IPS DF 6.9 (cell line): ENCODE measurements at places on chromosomes 2 and 18.

GRCh38 chr2:128446049-128446873, 127.6 kb upstream of the HS6ST1 start:
- H3K4me1 ChIP-seq, result no peaks in the 10 kb centered on the region; the same call in none of the 2 replicates
- no peaks in the 10 kb centered on the region for H3K27me3 ChIP-seq
- H3K4me3 ChIP-seq, result no peak overlapping the region

DNA sequence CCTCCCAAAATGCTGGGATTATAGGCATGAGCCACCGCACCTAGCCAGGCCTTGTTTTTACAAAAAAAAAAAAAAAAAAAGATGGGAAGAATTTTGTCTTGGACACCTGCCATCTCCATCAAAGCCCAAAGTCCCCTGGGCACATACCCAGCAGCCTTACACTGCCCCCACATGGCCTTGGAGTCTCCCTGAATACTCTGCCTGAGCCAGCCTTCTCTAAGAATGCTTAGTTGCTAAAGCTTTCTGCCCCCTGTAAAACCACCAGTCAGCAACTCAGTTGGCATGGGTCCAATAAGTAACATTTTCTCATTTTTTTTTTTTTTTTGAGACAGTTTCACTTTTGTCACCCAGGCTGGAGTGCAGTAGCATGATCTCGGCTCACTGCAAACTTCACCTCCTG, 40.6 kb downstream of the SPC25 start:
- no peaks in the 10 kb centered on the region for H3K4me1 ChIP-seq
- no peak overlapping the region for H3K4me3 ChIP-seq
- no peak overlapping the region for H3K27ac ChIP-seq
- peak; percentile 11 for DNase-seq
- H3K27me3 ChIP-seq, result no peaks in the 10 kb centered on the region

GRCh38 chr2:225004597-225004996, 37.7 kb downstream of the DOCK10 start:
- H3K4me3 ChIP-seq, result no peak overlapping the region
- no peak for DNase-seq

- H3K4me3 ChIP-seq, result no peak overlapping the region
- no peak overlapping the region for H3K27ac ChIP-seq
Observed at GRCh38 chr2:9644603-9645002, 13.8 kb upstream of the YWHAQ start.

GRCh38 chr2:162368494-162368893, 24.6 kb downstream of the GCA start:
- H3K27ac ChIP-seq, result no peak overlapping the region
- no peak overlapping the region for H3K4me3 ChIP-seq
- no peaks in the 10 kb centered on the region for H3K36me3 ChIP-seq
- DNase-seq, result no peak

DNA sequence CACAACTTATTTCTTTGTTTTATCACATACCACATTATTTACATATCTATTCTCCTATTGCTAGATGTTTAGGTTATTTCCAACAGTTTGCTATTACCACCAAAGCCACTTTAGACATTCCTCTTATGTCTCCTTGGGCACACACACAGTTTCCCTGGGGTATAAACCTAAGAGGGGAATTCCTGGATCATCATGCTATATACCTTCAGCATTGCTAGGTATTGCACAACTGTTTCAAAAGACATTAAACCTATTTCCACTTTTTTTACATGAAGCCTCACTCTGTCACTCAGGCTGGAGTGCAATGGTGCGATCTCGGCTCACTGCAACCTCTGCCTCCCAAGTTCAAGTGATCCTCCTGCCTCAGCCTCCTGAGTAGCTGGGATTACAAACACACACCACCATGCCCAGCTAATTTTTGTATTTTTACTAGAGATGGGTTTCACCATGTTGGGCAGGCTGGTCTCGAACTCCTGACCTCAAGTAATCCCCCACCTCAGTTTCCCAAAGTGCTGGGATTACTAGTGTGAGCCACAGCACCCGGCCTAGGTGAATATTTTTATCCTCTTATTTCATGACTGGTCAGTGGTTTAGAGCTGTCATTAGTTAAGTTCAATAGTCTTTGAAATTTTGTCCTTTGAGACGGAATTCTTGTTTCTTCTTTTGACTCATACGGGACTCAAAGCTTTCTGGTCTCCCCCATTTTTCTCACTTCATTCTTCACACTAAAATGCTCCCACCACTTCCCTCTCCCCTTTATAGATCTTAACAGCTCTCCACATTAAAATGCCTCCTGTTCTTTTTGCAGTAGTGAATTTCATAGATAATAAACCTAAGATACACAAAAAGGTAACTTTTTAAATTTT, 30.3 kb downstream of the SULT1C4 start:
- H3K4me3 ChIP-seq, result no peak overlapping the region
- no peaks in the 10 kb centered on the region for H3K27me3 ChIP-seq
- H3K4me1 ChIP-seq, result peaks cover 2% of the 10 kb centered on the region
- no peak for DNase-seq
- H3K27ac ChIP-seq, result no peak overlapping the region

DNA sequence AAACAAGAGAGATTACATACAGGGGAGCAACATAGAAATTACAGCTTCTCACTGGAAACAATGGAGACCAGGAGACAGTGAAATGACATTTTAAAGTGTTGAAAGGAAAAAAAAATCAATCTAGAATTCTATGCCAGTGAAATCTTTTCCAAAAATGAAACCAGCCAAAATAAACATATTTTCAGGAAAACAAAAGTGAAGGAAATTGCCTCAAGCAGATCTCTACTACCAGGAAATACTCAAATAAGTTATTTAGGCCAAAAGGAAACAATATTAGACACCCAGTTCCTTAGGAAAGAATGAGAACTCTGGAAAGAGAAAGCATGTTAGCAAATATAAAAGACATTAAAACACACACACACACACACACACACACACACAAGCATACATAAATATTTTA, 339.9 kb upstream of the NCKAP5 start:
- H3K36me3 ChIP-seq, result no peaks in the 10 kb centered on the region
- H3K4me1 ChIP-seq, result no peaks in the 10 kb centered on the region
- H3K27me3 ChIP-seq, result no peaks in the 10 kb centered on the region
- no peak for DNase-seq

DNA sequence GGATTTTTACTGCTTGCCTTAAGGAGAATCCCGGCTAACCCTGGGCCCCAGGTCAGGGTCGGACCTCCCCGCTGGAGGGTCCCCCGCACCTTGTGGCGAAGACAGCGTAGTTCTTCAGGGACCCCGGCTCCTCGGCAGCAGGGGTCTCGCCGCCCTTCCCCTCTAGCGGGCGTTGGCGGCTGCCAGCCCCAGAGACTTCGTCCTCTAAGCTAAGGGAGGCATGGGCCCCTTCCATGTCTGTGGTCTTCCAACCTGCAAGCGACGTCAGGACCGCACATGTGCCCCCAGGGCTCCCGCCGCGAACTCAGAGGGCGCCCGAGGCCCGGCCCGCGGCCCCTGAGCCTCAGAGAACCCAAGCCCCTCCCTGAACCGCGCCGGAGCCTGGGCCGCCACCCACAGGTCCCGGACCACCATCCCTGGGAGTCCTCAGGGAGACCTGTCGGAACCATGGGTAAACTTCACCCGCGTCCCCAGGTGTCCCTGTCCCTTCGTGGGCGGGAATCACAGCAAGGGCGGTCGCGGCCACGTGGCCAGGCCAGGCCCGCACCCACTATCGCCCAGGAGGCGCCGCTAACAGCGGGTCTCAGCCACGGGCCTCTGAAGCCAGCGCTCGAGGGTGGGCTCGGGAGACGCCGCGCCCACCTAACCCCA, 562 bp downstream of the ANKMY1 start:
- H3K36me3 ChIP-seq, result no peaks in the 10 kb centered on the region
- H3K4me1 ChIP-seq, result no peaks in the 10 kb centered on the region; the same call in 1 of the 2 replicates
- no peak for DNase-seq
- no peak overlapping the region; the same call in 1 of the 2 replicates for H3K4me3 ChIP-seq

DNA sequence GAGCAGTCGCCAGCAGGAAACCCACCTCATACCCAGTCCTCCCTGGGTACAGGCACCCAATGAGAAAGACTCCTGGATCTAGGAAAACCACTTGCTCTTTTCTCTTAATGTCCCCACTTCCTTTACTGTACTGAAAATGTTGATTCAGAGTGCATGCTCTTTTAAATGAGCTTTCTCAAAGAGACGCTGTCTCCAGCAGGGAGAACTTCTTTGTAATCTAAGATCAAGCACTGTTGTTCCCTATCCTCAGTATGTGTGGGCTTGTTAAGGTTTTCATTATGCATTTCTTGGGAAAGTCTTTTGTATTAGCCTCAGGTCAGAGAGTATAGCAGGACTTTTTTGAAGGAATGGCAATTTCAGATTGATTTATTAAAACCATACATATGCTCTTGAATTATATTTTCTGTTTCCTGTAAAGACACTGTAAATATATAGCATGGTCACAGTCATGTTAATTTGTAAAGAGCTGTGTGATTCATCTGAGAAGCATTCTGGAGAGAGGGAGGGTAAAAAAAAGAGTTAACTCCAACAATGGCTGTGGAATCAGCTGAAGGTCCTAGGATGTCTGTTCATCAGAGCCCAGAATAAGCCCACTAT, 178.1 kb downstream of the MGAT5 start:
- H3K36me3 ChIP-seq, result no peaks in the 10 kb centered on the region
- no peak for DNase-seq
- H3K4me1 ChIP-seq, result peaks cover 2% of the 10 kb centered on the region; the same call in 1 of the 2 replicates

- H3K27ac ChIP-seq, result no peak overlapping the region
- no peak for DNase-seq
- no peaks in the 10 kb centered on the region for H3K27me3 ChIP-seq
- no peak overlapping the region for H3K4me3 ChIP-seq
- no peaks in the 10 kb centered on the region for H3K36me3 ChIP-seq
Observed at GRCh38 chr2:10246370-10246769, 56.3 kb upstream of the HPCAL1 start.

GRCh38 chr2:126885751-126886210, 12.9 kb upstream of the TEX51 start:
- H3K36me3 ChIP-seq, result no peaks in the 10 kb centered on the region
- H3K27me3 ChIP-seq, result no peaks in the 10 kb centered on the region

DNA sequence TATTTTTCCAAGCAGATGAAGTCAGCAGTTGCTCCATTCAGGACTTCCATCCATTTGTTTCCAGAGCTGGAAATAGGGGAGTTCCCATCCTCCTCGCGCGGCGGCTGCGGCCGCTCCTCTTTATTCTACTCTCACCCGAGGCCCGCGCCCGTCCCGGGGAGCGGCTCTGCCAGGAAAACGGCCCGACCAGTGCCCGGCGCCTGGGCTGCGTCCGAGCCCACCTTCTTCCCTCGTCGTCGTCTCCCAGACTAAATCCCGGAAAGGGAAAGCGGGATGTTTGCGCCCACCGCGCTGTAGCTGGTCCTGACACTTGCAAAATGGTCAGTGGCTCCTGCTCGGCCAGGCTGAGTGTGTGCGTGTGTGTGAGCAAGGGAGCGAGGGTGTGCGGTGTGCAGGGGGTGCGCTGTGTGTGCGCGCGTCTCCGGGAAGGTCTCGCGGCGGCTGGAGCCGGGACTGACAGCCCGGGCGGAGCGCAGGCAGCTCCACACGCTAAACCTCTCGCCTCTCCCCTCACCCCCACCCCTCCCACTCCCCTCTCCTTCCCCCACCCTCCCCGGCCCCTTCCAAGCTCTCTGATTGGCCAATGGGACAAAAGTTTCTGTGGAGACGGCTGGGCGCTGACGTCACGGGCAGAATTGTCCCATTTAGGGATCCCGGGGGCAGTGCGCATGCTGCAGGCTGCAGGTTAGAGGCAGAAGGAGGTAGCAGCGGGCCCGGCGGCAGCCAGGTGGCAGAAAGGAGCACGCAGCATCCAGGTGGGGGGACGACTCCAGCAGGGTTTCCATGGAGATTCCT, at the start of gene NOL4:
TSS of gene NOL4 (minus strand) at position 491 of the 795 bp plus-strand sequence. CDS start 1,660 bp downstream, outside the sequence.
- no peaks in the 10 kb centered on the region for H3K4me1 ChIP-seq
- H3K27me3 ChIP-seq, result peaks cover 17% of the 10 kb centered on the region; the same call in 1 of the 2 replicates
- H3K36me3 ChIP-seq, result no peaks in the 10 kb centered on the region
- no peak within 1 kb of the TSS for H3K27ac ChIP-seq
- H3K4me3 ChIP-seq, result peak within 1 kb of the TSS; percentile 62

GRCh38 chr2:112251271-112251670, 3.6 kb downstream of the ZC3H8 start:
- H3K36me3 ChIP-seq, result no peaks in the 10 kb centered on the region
- no peak overlapping the region for H3K4me3 ChIP-seq
- H3K4me1 ChIP-seq, result no peaks in the 10 kb centered on the region
- no peak overlapping the region for H3K27ac ChIP-seq

GRCh38 chr2:64233376-64233922, 89.2 kb upstream of the PELI1 start:
- H3K27me3 ChIP-seq, result no peaks in the 10 kb centered on the region
- DNase-seq, result no peak
- H3K4me1 ChIP-seq, result peaks cover 3% of the 10 kb centered on the region; the same call in 1 of the 2 replicates
- H3K36me3 ChIP-seq, result no peaks in the 10 kb centered on the region
- H3K4me3 ChIP-seq, result no peak overlapping the region

- no peak for DNase-seq
- no peaks in the 10 kb centered on the region for H3K4me1 ChIP-seq
- H3K27me3 ChIP-seq, result no peaks in the 10 kb centered on the region
Observed at GRCh38 chr2:239462671-239463506, 62.1 kb upstream of the HDAC4 start.

- DNase-seq, result no peak
- no peaks in the 10 kb centered on the region for H3K36me3 ChIP-seq
- peaks cover 16% of the 10 kb centered on the region; the same call in 1 of the 2 replicates for H3K27me3 ChIP-seq
- peak overlapping the region; percentile 34; the same call in 1 of the 2 replicates for H3K4me3 ChIP-seq
- no peak overlapping the region for H3K27ac ChIP-seq
- H3K4me1 ChIP-seq, result no peaks in the 10 kb centered on the region
Observed at GRCh38 chr2:78992451-78992806, 33.1 kb upstream of the REG3G start.

DNA sequence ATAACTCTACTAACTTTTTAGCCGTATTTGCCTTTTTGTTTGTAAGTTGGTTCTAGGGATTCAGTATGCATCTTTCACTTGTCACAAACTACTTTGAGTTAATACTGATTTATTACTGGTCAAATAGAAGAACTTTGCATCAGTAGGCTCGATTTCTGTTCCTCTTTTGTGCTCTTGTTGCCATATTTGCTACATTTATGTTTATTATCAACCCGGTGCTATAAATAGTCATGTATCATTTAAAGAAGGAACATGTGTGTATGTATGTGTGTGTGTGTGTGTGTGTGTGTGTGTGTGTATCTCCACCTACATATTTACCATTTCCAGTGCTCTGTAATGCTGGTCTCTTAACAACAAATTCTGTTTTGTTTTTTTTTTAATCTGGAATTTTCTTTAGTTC, 79.6 kb upstream of the B3GNT7 start:
- no peaks in the 10 kb centered on the region; the same call in 1 of the 2 replicates for H3K27me3 ChIP-seq
- no peak overlapping the region for H3K27ac ChIP-seq
- H3K4me3 ChIP-seq, result no peak overlapping the region
- no peaks in the 10 kb centered on the region for H3K36me3 ChIP-seq
- DNase-seq, result no peak
- no peaks in the 10 kb centered on the region for H3K4me1 ChIP-seq

DNA sequence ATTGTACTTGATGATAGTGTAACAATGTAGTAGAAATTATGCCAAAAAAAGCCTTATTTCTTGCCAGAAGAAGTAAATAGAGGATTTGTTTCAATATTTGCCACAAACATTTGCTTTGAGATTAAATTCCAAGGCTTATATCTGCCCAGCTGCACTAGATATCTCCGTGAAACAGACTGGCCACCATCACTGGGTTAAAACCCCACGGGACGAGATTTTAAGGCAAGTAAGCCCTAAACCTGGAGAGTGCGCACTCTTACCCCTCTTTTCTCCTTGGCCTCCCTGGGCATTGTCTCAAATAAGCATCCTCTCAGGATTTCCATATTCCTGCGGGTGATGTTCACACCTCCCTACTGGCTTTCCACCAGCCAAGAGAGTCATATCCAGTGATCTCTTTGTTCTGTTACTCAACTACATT, 334.4 kb downstream of the AGPS start:
- no peak for DNase-seq
- H3K27ac ChIP-seq, result no peak overlapping the region
- H3K4me3 ChIP-seq, result no peak overlapping the region
- no peaks in the 10 kb centered on the region for H3K36me3 ChIP-seq
- H3K4me1 ChIP-seq, result no peaks in the 10 kb centered on the region
